Stimulated activated CD4-positive, alpha-beta T cell treated with anti-CD3 and anti-CD28 coated beads, TNF-alpha, amount 100 ng/mL, for 48 hours (primary cell): ENCODE measurements at places on chromosomes 3 and 15.

- no peak for DNase-seq
Observed at GRCh38 chr3:133300102-133300501, 99.8 kb upstream of the BFSP2 start.

- DNase-seq: no peak
Observed at GRCh38 chr3:161781381-161781780, 284.8 kb downstream of the OTOL1 start.

- no peak for DNase-seq
Observed at GRCh38 chr3:161293381-161293780, 72.3 kb downstream of the NMD3 start.

DNA sequence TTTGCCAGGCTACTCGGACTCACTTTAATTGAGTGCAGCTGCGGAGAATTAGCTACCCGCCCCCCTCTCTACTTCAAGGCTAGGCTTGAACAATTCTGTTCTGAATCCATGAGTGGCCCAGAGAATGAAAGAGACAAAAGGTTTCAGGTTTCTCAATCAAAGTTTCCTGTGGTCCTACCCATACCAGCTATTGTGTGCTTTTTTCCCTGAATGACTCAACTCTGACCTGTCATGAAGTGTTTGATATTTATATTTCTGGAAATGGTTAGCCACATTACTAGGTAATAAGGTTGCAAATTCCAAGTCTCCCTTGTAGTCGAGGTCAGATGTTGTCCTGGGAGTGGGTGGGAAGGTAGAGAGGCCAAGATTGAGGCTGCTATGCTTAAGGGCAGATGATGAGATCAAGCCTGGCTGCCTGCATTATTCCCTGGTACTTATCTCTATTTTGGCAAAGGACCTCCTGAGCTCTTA is 392.7 kb upstream of the TBL1XR1 start:
- DNase-seq: no peak

- no peak for DNase-seq
Observed at GRCh38 chr15:78077871-78078210, 330 bp upstream of the TBC1D2B start.

DNA sequence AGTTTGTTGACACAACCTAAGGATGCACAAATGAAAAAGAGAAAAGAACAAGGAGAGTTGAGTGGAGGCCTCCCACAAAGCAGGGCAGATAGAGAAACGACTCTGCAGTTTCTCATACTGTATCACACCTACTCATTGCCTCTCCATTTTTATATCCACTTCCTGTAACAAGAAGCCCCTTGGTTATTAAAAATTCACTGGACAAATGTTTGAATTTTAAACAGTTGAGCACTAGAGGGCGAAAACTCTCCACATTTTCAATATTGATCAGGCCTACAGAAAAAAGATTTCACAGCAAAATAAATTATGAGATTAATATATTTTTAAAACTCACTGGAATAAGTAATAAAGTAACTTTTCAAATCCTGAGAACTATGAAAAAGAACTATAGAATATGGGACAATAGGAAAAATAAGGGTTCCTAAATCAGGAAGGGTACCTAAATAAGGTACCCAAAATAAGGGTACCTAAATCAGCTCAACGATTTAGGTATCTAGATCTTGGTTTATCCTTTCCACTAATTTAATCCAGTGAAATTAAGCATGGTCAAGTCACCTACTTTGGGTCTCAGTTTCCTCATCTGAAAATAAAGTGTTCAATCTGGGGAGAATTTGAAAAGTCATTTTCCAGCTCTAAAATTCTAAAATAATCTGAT is 47.0 kb upstream of the PPIB start:
- DNase-seq: no peak

DNA sequence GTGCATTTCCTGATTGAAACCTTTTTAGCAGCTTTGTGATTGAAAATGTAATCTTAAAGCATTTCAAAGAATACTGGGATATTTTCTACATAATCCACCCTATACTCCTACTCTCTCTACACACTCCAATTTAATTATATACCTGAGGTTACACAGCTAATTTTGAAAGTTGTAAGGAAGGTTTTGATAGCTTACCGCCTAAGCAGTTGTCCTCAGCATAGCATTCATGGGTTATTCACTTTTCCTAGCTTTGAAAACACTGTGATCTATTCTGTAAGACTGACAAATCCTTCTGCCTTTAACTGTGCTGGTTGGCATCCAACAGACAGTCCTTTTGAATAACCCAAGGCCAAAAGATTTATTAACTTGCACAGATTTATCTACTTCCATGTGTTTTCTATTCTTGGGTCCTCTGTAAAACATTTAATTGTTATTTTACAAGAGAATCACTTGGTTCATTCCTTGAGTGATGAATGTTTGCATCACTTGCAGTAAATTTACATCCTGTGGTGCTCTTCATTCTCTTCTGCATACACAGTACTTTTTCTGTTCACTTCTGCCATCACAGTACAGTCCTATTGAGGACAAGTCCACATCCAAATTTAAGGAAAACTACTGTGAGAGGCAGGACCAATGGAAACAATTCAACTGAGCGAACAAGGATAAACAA is 44.8 kb downstream of the SERPINI1 start:
- no peak for DNase-seq

DNA sequence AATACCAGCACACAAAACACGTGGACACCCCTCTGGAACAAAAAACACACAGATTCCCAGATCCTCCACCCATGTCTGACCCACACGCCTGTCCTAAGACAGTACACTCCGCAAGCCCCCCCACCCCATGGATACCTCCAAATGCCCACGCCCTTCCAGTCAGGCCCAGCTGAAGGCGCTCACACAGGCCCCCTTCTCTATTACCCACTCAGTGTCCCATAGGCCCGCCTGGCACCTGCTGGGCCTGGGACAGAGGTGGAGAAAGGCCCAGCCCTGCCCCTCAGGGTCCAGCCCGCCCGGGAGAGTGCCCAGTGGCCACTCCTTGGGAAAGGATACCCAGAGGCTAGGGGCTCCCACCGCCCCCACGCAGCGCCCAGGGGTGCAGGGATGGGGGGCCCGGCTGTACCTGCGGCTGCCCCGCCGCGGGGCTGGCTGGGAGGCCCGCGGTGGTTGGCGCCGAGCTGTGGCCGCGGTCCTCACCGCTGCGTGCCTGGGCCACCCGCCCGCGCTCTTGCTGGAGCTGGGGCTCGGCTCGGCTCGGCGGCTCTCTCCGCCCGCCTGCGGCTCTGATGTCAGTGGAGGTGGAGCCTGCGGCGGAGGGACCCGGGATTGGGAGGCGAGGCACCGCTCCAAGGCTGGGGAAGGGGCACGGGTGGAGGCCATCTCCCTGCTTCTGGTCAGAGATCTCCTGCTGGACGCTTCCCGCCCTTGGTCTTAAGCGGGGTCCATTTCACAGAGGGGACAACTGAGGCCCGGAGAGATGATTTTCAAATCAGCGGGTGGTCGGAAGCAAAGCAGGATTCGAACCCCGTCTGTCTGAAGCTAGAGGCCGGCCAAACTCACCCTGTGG is at the start of gene CAMK1:
CAMK1 (minus strand) TSS at position 522 of the 850 bp plus-strand sequence. CDS start 2,198 bp downstream, outside the sequence.
- DNase-seq: peak; percentile 62

GRCh38 chr3:11238060-11238459 is 34.1 kb upstream of the ATG7 start:
- no peak for DNase-seq

GRCh38 chr3:115292131-115292530 is 145.0 kb upstream of the ZBTB20 start:
- no peak for DNase-seq

DNA sequence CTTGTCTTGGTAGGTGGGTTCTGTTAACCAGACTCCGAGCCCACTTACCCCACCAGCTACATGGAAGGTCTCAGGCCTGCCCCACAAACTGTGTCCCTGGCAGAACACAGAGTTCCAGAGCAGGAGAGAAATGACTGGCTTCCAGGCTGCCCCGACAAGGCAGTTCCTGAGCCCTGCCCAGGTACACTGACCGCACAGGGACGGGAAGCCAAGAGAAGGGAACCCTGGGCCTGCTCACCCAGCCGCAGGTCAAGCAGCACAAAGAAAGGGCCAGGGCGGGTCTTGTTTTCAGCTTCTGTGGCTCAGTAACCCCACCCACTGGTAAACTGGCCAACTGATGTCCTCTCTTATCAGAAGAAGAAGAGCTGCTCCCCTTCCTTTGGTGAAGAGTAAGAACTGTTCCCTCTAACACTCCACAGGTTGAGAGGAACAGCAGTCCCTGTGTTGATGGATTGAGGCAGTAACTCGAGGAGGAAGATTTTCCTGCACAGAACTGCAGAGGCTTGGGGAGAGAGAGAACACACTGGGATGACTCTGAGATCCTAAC is 68.4 kb downstream of the CRTC3 start:
- no peak for DNase-seq

DNA sequence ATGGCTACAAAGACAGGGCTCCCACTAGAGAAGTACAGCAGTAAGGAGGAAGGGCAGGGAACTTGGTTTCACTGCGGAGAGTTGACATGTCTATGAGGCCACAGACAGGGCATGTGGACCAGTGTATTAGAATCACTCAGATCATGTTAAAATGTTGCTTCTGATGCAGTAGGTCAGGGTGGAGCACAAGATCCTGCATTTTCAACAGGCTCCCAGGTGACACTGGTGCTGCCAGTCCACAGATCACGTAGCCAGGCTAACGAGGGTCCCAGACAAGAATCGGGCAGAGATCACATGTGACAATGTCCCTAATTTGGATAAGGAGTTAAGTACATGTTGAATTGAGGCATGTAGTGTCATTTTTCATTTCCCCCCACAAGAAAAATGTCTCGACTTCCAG is 73.6 kb downstream of the SPSB4 start:
- DNase-seq: no peak

DNA sequence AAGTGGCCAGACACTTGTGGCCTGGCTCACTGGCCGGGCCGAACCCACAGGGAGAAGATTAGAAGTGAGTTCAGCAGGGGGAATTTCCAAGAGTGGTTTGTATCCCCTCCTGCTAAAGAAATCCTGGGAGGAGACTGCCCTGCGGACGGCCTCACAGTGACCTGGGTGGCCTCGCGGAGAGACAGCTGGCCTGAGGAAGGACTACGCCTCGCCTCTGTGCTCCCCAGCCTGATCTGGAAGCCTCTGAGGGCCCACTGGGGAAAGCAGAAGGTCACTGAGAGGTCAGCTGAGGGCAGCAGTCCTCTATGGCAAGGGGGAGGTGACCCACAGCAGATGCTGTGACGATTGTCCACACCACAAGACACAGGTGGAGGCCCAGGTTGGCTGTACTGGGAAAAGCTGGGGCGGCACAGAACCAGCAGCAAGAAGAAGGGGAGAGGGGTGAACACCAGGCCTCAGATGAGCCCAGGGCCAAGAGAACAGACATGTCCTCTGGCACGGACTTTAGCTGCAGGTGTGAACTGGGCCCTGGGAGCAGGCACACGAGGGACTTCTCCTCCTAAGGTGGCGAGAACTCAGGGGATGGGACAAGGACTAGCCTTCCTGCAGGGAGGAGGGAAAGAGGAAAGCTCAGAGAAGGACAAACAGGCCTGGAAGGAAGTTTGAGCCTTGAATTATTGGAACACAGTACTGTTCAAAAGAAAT is 37.2 kb upstream of the DLG1 start:
- DNase-seq: no peak

DNA sequence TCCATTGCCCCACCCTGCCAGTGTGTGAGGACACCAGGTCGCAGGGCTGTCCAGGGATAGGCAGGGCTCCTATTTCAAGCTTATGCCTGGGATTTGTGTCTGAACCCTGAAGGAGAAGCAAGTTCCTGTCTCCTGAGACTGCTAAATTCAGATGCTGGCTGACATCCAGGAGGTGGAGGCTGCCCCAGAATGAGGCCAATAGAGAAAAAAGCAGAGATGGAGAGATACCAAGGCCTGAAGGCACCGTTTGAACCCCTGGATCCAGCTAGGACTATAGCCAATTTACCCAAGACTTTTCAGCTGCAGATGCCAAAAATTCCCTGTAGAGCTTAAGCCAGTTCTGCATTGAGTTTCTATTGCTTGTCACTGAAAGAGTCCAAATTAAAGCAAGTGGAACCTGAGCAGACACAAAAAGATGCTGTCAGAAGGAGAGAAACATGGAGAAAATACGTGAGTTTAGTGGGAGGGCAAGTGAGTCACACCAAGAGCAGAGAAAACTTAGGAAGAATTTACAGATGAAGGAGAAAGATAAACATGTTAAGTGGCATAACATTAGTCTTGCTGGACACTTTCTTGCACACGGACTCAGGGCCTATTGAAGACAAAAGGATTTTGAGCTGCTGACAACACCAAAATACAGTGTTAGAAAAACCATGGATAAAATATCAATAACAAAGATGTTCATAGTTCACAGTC is 148.6 kb downstream of the CNTN3 start:
- no peak for DNase-seq

DNA sequence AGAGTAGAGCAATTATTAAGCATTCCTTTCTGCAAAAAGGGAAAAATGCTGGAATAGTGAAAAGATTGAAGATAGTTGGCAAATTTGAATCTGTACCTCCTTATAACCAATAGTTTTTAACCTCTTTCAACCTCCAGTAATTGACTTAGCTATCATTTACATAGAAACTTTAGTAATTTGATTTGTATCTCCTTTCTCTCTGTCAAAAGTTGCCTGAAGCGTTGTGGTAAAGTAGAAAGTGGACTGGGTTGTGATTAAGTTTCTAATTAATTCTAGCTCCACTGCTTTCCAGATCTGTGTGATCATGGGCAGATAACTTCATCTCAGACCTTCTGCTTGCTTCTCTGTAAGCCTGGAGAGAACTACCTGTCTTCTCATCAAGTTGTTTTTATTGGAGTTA is 24.8 kb downstream of the GLCE start:
- no peak for DNase-seq

- DNase-seq: no peak
Observed at GRCh38 chr15:80098341-80098740, 38.9 kb downstream of the ZFAND6 start.

DNA sequence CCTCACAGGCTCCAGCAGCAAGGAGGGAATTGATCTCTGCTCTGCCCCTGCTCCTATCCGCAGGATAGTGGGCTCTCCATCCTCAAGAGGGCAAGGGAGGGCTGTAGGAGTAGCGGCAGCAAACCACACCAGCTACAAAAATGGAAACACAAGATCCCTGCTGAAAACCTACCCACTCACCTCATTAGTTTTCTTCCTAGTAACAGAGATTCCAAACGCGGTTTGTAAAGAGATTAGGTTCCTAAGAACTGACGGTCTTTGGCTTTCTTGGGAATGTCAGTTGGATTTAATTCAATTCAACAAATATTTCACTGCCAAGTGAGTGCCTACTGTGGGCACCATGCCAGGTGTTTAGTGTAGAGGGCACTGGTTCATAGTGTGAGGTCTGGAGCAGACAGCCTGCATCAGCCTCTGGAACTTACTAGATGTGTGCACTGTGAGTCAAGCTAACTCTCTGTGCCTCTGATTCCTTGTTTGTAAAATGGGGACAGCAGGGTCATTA is 84.7 kb downstream of the MRPL46 start:
- no peak for DNase-seq

GRCh38 chr3:161316006-161316689 is 55.2 kb downstream of the SPTSSB start:
- DNase-seq: no peak

DNA sequence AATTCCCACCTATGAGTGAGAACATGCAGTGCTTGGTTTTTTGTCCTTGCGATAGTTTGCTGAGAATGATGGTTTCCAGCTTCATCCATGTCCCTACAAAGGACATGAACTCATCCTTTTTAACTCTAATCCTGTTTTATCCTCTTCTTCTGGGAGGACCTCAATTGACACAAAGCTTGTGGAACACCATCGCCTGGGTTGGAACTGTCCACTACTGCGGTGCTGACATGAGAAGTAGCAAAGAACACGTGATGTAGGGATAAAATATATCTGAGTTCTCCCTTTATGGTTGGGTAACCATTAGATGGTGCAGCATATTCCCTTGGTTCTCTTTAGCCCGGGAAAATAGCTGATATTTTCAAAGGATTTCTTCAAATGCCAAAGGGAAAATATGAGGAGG is 105.3 kb upstream of the TOPAZ1 start:
- DNase-seq: no peak
